HepG2 (cell line): ENCODE measurements at places on chromosomes 3 and 15. TPM values are rescaled to one million over a fixed set of nuclear protein-coding genes. Genes with fewer than 3 reads are reported as not detected.

Gene KAT2B
- 0.97 and 1.00 TPM in 2 replicates for total RNA-seq

Gene CPN2
- total RNA-seq, result 16.3 and 27.7 TPM in 2 replicates

Gene STARD5
- 1.6 and 3.1 TPM in 2 replicates for total RNA-seq

Gene LRRK1
- 0.07 and 0.13 TPM in 2 replicates for total RNA-seq

Gene NUDT16
- 13.7 and 14.8 TPM in 2 replicates for total RNA-seq

Gene TRPM1
- not detected in 2 replicates for total RNA-seq

Gene SIDT1
- 0.07 TPM in 1 of 2 replicates, not detected in the other for total RNA-seq

Gene ASB14
- not detected in 2 replicates for total RNA-seq

Gene ZBTB47
- total RNA-seq, result 1.4 and 3.1 TPM in 2 replicates

Gene CLDN1
- 28.4 and 42.7 TPM in 2 replicates for total RNA-seq

Gene B4GALT4
- total RNA-seq, result 23.8 and 29.0 TPM in 2 replicates

Gene LSMEM2
- total RNA-seq, result 0.07 TPM in 1 of 2 replicates, not detected in the other

Gene ZNF385D
- not detected in 2 replicates for total RNA-seq

Gene DAZL
- not detected in 2 replicates for total RNA-seq

Gene CYP1A1
- total RNA-seq, result 4.1 and 7.9 TPM in 2 replicates
